ENCODE measurements at places on chromosomes 2 and 18.

- no peak for DNase-seq
These were observed 179.0 kb downstream of the TRABD2A start for GRCh38 chr2:84701880-84702279.

DNA sequence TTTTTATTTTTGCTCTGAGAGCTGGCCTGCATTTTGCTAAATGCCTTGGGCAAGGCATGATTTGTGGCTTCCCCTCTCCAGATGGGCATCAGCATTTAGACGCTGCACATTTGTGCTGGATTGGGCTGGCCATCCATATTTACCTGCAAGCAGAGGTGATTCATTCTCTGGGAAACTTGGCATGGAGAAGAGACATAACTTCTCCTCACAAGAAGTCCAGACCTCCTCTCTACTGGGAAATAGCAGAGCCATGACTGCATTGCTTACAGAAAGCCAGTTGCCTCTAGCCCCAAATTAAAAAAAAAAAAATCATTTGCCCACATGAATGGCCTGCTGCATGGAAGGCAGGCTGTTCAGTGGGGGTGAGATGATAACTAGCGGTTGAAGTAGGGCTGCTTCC, 120.1 kb downstream of the ACTR3 start:
- DNase-seq, result no peak

- DNase-seq, result no peak
These were observed 134.2 kb downstream of the PXDN start for GRCh38 chr2:1610096-1610485.

DNA sequence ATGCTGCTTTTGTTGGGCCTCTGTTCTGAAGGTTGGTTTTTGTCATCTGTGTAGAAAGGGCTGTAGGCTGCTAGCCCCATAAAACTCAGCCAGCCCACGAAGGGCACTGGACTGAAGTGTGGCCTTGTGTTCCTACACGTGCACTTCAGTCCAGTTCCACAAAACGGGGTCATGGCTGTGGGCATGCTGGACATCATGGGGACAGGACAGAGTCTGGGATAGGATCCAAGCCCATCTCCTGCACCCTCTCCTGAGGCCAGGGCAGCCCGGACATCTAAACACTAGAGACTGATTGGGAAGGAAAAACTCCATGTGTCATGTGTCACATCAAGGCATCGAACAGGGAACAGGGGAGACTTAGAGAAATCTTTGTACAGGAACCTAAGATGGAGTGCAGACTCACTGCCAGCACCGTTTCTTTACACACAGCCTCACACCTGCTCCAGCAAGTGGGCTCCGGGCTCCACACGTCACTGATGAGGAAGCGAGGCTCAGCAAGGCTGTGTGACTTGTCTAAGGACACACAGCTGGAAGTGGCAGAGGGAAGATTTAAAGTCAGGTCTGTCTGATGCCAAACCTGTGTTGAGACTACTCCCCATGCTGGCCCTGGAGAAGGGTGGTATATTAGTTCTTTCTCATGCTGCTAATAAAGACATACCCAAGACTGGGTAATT, 74.8 kb upstream of the BCL2L11 start:
- no peak for DNase-seq

GRCh38 chr2:156826341-156826933, 390.3 kb downstream of the GPD2 start:
- DNase-seq, result no peak

GRCh38 chr2:96485751-96486651, 19.2 kb downstream of the NEURL3 start:
- peak; percentile 70 for DNase-seq

GRCh38 chr2:211113334-211114175, 557.2 kb downstream of the CPS1 start:
- no peak for DNase-seq

GRCh38 chr2:129502781-129503180, 476.7 kb upstream of the RAB6C start:
- DNase-seq, result no peak

DNA sequence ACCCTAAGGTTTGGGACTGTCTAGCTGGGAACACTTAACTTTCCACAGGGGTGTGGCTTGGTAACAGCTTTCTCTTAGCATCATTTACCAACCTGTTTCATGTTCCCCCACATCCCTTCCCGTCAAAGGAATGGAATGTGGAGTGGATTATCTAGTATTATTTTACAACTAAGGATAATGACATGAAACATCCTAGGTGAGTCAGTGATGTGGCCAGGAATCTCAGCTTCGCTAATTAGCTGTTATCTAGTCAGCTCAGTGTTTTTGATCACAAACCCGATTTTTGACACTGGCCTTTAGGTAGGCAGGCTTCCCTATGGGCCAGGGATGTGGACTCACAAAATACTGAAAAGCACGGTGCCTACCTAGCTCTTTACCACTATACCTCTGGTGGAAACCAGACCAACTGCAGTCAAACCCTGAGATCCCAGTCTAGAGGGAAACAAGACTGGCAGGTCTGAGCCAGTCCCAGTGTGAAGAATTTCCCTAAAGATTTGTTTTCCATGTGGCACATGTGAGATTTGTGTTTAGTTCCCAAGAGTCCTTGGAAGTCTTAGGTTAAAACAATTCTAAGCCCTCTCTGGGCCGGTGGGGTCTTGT, 2.8 kb upstream of the NRP2 start:
- no peak for DNase-seq

DNA sequence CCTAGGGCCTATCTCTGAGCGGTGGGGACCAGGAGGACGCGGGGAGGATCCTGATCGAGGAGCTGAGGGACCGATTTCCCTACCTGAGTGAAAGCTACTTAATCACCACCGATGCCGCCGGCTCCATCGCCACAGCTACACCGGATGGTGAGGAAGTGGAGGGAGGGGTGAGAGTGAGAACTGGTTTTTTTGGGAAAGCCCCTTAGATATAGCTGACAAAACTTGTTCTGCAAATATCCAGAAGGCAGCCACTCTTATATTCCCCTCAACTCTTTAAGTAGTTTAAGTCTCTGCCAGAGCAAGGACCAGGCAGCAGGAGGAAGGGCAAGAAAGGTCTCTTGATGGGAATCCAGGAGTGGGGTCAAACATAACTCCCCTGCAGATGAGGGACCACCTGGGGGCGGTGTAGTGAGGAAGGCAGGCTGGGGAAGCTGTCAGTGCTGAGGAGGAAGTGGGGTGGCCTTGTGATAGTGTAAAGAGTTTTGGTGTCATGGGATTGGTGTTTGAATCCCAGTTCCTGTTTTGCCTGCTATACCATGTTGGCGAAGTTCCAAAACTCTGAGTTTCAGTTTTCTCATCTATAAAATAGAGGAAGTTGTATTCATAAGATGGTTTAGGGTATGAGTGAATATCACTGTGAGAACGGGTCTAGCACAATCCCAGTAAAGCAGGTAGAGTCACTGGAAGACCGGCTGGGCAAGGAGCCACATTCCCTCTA, 3.4 kb downstream of the NAGK start:
- peak; percentile 52 for DNase-seq

DNA sequence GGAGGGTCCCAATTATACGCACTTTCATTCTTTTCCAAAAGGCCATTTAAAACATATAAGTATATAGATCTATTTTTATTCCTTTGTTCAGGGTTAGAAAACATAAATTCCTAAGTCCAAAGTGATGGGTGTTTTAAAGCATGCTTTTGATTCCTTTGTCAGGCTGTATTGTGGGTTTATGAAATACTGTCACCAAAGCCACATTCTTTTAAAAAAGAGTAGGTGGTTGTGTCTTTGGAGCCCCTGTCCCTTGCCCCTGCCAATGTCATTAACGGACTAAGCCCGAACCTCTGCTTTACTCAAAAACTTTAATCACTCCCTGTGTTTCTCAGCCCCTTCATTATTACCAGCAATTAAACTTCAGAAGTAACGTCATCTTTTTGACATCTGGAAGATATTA, 104.9 kb upstream of the APCDD1 start:
- DNase-seq, result no peak

- no peak for DNase-seq
These were observed 182.8 kb upstream of the RAB12 start for GRCh38 chr18:8426401-8426800.

DNA sequence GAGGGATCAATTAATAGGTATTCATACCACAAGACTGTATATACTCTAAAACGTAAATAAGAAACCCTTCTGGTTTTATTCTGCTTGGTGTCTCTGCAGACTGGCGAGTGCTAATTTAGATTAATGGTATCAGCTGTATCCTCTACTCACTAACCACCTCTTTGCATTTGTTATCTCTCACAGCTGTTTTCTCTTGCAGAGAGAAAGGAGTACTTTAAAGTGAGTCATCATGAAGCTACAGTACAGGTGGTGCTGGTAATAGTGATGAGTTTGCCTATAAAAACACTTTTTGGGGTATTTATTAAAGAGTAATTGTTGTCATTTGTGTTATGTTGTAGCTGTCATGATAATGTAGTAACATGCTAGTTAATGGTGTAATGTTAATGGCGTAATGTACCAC, 147.7 kb downstream of the NETO1 start:
- DNase-seq, result no peak

DNA sequence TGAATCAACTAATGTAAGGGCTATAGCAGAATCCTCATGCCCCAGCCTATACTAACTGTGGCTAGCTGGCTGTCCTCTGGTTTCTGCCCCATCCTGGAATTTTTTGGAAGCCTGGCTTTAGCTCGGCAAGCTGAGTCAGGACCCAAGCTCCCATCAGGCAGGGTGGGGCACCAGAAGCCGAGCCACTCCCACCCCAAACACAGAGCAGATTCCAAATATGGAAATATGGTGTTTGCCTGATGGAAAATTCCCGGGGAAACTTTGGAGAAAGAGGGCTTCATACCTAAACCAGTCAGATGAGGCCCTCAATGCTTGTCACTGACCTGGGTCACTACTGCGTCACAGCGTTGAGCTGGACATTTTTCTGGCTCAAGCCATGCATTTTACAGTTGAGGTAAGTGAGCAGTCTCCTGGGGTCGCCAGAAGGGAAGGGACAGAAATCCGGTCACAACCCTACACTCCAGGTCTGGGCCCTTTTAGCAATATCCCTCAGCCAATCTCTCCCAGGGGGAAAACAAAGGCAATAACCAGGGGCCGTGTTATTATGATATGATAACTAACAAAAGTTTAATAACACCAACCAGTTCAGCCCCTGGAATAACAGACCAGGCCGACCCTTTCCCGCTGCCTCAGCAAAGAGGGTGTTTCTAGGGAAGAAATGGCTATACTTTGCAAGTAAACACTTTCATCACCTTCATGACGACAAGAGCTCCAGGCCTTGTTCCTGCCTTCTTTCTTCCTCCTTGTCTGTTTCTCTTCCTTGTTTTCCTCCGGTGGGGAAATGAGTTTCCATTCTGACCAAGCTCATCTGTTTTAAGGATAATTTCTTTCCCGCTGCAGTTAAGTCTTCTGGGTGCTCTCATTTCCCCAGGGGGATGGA, 37.7 kb downstream of the PSD4 start:
- no peak for DNase-seq

- DNase-seq, result no peak
These were observed 14.0 kb downstream of the PRELID3A start for GRCh38 chr18:12421732-12422131.

- no peak for DNase-seq
These were observed 148.4 kb upstream of the SPRED2 start for GRCh38 chr2:65580824-65581223.

DNA sequence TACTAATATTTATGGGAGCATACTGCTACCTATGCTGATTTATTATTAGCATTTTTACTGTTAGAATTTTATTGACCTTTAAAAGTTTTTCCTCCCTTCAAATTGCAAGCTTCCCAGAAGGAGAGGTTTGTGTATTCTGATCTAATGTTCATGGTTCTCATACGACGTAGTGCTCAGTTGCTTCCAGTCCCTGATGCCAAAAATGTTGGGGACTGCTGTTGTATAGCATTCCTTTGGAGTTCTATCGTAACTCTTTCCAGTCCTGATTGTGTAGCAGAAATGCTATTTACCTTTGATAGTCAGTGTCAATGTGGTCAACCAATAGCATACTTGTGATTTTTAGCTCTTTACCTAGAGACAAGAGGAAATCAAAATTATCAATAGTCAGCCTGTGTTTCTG, 69.5 kb upstream of the ZSWIM2 start:
- no peak for DNase-seq

DNA sequence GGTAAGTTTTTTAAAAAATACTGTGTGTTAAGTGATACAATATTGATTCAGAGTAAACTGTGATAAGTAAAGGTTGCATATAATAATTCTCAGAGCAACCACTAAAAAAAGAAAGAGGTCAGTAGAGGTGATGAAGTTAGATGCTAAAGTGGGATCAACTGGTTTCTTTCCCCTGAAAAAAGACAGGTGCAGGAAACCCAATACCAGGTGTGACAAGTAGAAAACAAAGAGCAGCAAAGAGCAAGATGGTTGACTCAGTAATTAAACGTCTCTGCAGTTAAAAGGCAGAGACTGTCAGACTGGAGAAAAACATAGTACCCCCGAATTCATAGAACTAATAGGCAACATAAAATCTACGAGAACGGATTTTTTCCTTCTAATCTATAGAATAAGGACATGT, 128.3 kb downstream of the ATP9B start:
- DNase-seq, result no peak

DNA sequence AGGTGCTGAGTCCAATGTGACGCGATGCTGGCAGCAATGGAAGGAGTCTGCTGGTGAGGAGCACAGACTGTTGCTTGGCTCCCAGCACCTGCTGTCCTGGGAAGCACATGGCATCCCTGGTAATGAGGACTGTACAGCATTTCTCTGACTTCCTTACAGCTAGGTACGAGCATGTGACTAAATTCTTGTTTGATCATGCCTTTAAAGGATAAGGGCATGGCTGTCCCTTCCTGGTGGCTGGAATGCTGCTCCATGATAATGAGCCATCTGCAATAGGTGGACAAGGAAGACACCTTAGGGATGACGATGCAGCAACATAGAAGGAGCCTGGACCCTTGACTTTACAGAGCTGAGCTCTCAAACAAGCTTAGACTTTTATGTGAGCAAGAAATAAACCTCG, 278.0 kb upstream of the SPRED2 start:
- DNase-seq, result no peak

DNA sequence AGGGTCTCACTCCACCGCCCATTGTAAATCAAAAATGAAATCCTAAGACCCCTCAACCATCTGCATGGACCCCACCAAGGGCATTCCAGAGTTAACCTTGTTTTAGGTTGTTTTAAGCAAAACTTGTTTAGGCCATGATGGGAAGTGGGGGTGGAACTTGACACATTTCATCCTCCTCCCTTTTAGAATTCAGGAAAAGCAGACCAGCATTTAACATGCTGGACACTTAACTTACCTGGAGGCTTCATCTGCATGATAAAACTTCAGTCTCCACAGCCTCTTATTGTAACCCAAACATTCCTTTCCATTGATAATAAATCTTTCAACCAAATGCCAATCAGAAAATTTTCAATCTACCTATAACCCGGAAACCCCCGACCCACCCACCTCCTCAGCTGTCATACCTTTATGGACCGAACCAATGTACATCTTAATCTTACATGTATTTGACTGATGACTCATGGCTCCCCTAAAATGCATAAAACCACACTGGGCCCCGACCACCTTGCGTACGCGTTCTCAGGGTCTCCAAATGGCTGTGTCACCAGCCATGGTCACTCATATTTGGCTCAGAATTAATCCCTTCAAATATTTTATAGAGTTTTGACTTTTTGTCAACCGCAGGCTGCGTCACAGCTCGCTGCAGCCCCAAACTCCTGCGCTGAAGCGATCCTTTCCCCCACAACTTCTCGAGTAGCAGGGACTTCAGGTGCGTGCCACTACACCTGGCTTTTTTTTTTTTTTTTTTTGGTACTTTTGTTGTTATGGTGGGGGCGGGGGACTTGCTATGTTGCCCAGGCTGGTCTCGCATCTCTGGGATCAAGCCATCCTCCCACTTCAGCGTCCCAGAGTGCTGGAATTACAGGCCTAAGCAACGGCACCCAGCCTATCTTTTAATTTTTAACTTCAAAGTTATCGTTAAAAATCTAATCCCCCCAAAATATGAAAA, 917 bp downstream of the MPPE1 start:
- no peak for DNase-seq

- DNase-seq, result no peak
These were observed 60.2 kb downstream of the PRPF40A start for GRCh38 chr2:152657043-152657442.
